HCEC 1CT (cell line): ENCODE measurements at places on chromosomes 5 and 9.
A peak's percentile ranks its signal among the peaks of the same experiment; 100 is the strongest.

DNA sequence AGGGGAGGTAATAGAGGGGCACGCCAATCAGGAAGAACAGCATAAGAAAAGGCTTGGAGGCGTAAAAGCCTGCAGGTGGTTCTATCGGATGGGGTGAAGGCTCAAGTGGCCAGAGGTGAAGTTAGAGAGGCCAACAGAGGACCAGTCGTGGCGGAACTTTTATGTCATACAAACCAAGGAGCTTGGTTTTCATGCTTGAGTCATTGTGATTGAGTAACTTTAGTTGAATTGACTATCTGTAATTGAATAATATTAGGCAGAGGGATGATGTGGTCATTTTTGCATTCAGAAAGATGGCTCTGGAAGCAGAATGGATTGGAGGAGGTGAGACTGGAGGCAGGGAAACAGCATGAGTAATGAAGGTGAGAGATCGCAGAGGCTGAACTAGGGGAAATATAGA is 7.2 kb upstream of the SPINK4 start:
- no peak for DNase-seq

GRCh38 chr5:73442996-73443627 is 5.5 kb downstream of the FOXD1 start:
- no peak for DNase-seq

GRCh38 chr5:147750065-147750464 is 32.5 kb downstream of the JAKMIP2 start:
- no peak for DNase-seq

- DNase-seq, result no peak
Observed at GRCh38 chr9:86637515-86637914, 283.3 kb upstream of the TUT7 start.

- no peak for DNase-seq
Observed at GRCh38 chr5:141695627-141696215, 13.7 kb upstream of the ARAP3 start.

- peak; percentile 68 for DNase-seq
Observed at GRCh38 chr9:111178331-111179055, 140.2 kb upstream of the LPAR1 start.

DNA sequence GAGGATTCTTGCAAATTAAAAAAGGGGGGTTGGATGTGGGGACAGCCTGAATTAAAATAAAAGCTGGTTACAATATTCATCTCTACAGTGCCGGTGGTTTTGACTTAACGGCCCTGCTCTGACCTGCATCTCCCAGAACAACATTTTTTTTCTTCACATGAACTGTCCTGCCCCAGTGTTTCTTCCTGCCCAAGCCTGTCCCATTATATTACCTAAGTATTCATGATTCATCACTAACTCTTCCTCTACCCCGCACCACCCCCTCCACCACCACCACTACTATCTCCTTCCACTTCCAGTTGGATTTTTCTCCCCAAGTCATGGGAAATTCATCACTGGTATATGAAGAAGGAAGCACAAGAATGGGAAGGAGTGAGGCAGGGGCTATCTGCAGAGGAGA is 90.1 kb downstream of the ZFAND5 start:
- DNase-seq, result no peak

GRCh38 chr9:134640506-134641172 is 964 bp upstream of the COL5A1 start:
- no peak for DNase-seq

GRCh38 chr9:113543982-113544303 is 80.4 kb downstream of the RGS3 start:
- no peak for DNase-seq

DNA sequence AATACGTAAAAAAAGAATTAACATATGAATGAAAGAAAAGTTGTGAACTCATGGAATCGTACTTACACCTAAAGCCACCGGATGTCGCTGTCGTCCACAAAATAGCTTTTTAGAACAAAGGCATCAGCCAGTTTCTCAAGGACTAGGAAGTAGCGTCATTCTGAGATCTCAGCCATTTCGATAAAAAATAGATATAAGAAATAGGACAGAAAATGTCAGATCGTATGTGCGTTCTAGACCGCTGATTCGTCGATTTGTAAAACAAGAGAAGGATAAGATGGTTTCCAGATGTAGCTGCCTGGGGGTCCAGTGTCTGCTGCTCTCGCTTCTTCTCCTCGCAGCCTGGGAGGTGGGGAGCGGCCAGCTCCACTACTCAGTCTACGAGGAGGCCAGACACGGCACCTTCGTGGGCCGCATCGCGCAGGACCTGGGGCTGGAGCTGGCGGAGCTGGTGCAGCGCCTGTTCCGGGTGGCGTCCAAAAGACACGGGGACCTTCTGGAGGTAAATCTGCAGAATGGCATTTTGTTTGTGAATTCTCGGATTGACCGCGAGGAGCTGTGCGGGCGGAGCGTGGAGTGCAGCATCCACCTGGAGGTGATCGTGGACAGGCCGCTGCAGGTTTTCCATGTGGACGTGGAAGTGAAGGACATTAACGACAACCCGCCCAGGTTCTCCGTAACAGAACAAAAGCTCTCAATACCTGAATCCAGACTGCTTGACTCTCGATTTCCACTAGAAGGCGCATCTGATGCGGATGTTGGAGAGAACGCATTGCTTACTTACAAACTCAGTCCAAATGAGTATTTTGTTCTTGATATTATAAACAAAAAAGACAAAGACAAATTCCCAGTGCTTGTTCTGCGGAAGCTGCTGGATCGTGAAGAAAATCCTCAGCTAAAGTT is at the start of gene PCDHA10:
TSS of gene PCDHA10 (plus strand) at position 126 of the 903 bp plus-strand sequence. CDS start at position 278, 152 bp downstream.
- no peak for DNase-seq

DNA sequence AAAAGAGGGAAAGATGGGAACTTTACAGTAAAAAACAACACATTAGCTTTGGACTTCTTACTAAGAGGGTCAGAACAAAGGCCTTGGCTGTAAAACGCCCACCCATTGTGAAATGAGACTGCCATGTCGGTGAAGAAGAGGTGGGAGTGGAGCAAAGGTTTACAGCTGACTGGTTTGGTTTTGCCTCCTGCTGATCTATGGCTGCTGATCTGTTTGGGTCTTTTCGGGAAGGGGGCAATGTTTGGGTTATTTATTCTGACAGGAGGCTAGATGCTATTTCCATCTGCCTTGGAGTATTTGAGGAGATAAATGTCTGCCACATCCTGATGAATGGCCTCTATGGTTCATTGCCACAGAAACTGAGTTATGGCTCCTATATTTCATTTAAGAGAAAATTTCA is 408.7 kb downstream of the TLE4 start:
- no peak for DNase-seq

GRCh38 chr5:142382186-142382585 is 57.4 kb upstream of the SPRY4 start:
- DNase-seq, result no peak

DNA sequence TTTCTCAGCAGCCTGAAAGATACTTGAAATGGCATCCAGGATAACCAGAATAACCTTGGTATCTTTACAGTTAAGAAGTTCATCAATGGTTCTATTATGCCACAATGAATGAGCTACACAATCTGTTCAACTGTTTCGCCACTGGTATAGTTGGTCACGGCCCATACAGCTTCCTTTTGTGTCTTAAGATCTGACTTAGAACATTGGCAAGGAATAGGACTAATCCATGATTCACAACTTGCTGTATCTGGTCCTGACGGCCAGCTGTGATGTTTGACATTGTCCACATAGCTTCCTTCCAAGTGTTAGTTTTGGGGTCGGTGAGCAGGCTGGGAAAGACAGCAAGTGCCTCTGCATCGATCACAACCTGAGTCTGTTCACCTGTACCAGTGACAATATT is 113.3 kb upstream of the RAD23B start:
- no peak for DNase-seq

GRCh38 chr5:127909066-127909465 is 174.5 kb upstream of the SLC12A2 start:
- peak; percentile 62 for DNase-seq

GRCh38 chr9:14326264-14326826 is 12.4 kb upstream of the NFIB start:
- peak; percentile 40 for DNase-seq

- no peak for DNase-seq
Observed at GRCh38 chr9:129501771-129502319, 119.1 kb downstream of the C9orf50 start.

DNA sequence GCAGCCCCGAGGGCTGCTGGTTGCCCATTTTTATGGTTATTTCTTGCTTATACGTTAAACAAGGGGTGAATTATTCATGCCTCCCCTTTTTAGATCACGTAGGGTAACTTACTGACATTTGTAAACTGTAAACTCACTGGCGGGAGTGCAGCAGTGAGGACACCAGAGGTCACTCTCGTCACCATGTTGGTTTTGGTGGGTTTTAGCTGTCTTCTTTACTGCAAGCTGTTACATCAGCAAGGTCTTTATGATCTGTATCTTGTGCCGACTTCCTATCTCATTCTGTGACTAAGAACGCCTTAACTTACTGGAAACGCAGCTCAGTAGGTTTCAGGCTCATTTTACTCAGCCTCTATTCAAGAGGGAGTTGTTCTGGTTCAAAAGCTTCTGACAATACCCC is 155.0 kb upstream of the PRDM9 start:
- DNase-seq, result no peak

DNA sequence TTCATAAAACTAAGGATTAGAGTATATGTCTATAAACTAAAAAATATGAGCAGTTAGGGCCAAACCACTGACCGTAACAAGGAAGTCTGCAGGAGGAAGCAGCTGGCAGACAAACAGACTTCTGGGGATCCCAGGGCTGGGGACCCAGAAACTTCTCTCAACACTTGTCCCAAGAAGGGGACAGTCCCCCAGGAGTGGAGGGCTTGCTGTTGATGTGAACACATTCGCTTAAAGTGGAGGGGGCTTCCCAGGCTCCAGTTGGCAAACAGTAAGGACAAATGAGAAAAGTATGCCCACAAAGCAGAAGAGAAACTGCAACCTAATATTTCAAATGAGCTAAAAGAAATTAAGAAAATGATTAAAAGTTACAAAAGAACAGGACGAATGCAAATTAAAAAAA is 83.7 kb downstream of the PDE8B start:
- no peak for DNase-seq
